ENCODE measurements at places on chromosomes 1 and 21.

DNA sequence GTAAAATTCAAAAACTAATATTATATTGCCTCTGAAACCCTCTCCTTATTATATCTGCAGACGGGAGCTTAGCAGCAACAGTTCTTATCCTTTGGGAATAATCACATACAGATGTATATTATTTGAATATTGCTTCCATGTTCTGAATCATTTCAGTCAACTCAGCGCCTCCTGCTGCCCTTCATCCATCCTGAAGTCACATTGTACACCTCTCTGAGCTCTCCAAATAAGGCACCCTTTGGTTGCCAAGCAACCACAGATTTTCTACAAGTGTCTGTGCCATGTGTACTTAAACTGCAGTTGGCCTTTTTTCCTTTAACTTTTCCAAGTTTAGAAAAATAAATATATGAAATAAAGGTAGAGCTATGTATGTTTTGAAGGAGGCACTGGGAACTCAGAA lies 384.3 kb downstream of the LRRIQ3 start:
- DNase-seq: no peak

DNA sequence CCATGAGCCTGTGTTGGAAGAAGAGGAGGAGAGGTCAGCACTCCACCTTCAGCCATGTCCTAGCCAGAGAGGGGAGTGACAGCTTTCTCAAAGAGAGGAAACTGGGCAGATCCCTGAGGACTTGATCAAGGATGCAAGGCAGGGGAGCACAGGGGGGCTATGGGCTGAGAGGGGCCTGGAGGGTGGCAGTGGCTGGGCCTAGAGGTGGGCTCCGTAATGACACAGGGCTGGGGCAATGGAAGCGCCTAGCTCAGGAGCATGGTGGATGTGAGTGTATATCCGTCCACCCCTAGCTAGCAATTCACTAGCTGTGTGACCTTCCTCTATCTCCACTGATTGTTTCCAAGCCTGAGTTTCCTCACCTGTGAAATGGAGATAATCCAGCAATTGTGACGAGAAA lies 32.6 kb downstream of the NEK2 start:
- DNase-seq: no peak

GRCh38 chr1:97942161-97943123 lies 21.6 kb upstream of the DPYD start:
- no peak for DNase-seq

- DNase-seq: no peak
Observed at GRCh38 chr1:189774721-189775287, 702.9 kb downstream of the BRINP3 start.

- DNase-seq: no peak
Observed at GRCh38 chr1:234658138-234658537, 48.2 kb upstream of the IRF2BP2 start.

DNA sequence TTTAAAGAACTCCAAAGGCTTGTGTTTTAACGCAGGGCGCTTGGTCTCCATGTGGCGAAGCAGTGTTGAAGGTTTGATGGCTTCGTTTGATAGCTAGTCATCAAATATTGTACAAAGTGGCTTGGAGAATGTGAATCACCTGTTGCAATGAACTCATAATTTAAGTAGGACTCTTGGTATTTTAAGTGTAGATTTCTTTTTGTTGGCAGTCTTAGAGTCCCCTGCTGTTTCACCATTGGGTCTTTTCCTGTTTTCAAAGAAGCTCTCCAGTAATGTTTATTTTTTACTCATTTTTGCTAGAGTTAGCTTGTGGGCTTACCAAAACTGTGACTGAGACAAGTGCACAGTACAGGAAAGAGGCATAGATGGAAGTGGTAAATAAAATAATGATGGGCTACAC lies 26.2 kb downstream of the RASAL2 start:
- DNase-seq: no peak

Measured in NCI-H1436 treated with DMSO at 0.1 percent for 48 hours (cell line).